ENCODE measurements at places on chromosomes 11 and 22. TPM values are rescaled to one million over a fixed set of nuclear protein-coding genes. Genes with fewer than 3 reads are reported as not detected.

DNA sequence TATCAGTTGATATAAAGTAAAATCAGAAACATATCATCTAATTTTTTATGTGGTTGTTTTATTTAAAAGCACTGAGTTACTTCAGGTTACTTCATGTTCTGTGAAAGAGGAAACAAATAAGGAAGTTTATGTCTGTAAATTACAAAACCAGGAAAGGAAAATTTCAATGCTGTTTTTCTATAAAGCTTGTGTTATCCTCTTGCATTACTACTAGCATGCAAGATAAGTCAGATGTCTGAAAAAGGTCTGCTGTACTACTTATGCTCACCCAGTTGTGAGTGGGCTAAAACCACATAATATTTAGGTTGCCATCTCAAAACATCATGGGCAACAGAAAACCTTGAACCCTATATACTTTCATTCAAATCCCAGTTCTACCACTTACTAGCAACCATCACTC, 121.5 kb downstream of the ATG16L2 start:
- H3K27me3 ChIP-seq: no peaks in the 10 kb centered on the region
- no peaks in the 10 kb centered on the region for H3K4me1 ChIP-seq
- no peaks in the 10 kb centered on the region for H3K36me3 ChIP-seq
- no peak overlapping the region for H3K27ac ChIP-seq

- no peak overlapping the region for H3K4me3 ChIP-seq
- peaks cover 49% of the 10 kb centered on the region for H3K4me1 ChIP-seq
- H3K27me3 ChIP-seq: no peaks in the 10 kb centered on the region
- DNase-seq: no peak
- H3K27ac ChIP-seq: no peak overlapping the region
Observed at GRCh38 chr11:9399466-9399865, 15.0 kb downstream of the IPO7 start.

DNA sequence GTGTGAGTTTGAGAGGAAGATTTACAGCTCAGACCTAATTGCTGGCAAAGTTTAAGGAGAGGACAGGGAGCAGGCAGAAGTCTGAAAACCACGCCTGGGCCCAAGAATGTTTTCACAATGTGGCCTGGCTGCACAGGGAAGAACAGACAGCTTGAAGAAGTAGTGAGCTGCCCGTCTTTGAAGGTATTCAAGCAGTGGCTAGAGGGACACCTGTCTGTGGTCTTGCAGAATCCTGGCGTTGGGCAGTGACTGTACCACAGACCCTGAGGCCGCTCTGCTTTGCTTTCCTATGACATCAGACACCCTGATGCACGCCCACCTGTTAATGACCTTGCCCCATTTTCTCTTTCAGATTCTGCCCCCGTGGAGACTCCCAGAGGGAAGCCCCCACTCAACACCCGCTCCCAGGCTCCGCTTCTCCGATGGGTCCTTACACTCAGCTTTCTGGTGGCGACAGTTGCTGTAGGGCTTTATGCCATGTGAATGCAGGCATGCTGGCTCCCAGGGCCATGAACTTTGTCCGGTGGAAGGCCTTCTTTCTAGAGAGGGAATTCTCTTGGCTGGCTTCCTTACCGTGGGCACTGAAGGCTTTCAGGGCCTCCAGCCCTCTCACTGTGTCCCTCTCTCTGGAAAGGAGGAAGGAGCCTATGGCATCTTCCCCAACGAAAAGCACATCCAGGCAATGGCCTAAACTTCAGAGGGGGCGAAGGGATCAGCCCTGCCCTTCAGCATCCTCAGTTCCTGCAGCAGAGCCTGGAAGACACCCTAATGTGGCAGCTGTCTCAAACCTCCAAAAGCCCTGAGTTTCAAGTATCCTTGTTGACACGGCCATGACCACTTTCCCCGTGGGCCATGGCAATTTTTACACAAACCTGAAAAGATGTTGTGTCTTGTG, 6.6 kb upstream of the MCM5 start:
- no peak overlapping the region for H3K4me3 ChIP-seq
- no peak for DNase-seq
- H3K27ac ChIP-seq: no peak overlapping the region
- no peaks in the 10 kb centered on the region for H3K27me3 ChIP-seq
- H3K4me1 ChIP-seq: no peaks in the 10 kb centered on the region

- H3K36me3 ChIP-seq: peaks cover 12% of the 10 kb centered on the region
- no peak overlapping the region for H3K27ac ChIP-seq
- no peak overlapping the region for H3K4me3 ChIP-seq
- DNase-seq: no peak
- no peaks in the 10 kb centered on the region for H3K27me3 ChIP-seq
- H3K4me1 ChIP-seq: peaks cover 20% of the 10 kb centered on the region
Observed at GRCh38 chr11:46445192-46445919, 53.8 kb upstream of the CHRM4 start.

DNA sequence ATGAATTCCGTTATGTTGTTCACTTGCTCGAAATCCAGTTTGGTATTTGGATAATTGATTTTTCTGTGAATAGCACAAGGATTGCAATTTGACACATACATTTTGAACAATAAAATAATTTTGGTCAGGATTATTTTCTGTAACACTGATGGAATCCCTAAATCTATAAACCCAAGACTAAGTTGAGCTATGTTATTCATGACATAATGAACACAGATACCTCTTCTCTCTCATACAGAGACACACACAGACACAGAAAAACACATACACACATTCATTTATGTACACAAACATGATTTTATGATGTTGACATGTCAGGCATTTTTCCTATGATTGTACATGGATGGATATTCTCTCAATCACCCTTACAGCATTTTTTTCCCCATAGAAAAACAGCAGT, at the start of gene OR4C5:
OR4C5 (minus strand) TSS at position 101 of the 400 bp plus-strand sequence; CDS start at position 101, 0 bp downstream.
- no peak for DNase-seq
- H3K27me3 ChIP-seq: no peaks in the 10 kb centered on the region
- H3K4me3 ChIP-seq: no peak within 1 kb of the TSS

GRCh38 chr11:13963169-13963948, 836 bp downstream of the SPON1 start:
- H3K4me3 ChIP-seq: peak overlapping the region; percentile 55
- peak overlapping the region; percentile 60 for H3K27ac ChIP-seq
- peaks cover 35% of the 10 kb centered on the region for H3K4me1 ChIP-seq
- H3K36me3 ChIP-seq: no peaks in the 10 kb centered on the region
- H3K27me3 ChIP-seq: peaks cover 14% of the 10 kb centered on the region
- DNase-seq: no peak

- no peaks in the 10 kb centered on the region for H3K36me3 ChIP-seq
- H3K27ac ChIP-seq: no peak overlapping the region
- peaks cover 89% of the 10 kb centered on the region for H3K4me1 ChIP-seq
Observed at GRCh38 chr11:68509066-68509465, 48.5 kb downstream of the PPP6R3 start.

Gene PYGM
- 18.4 TPM for total RNA-seq

GRCh38 chr11:87399341-87399740, 361.6 kb downstream of the TMEM135 start:
- no peaks in the 10 kb centered on the region for H3K27me3 ChIP-seq
- no peak for DNase-seq
- no peaks in the 10 kb centered on the region for H3K36me3 ChIP-seq
- H3K4me3 ChIP-seq: no peak overlapping the region

DNA sequence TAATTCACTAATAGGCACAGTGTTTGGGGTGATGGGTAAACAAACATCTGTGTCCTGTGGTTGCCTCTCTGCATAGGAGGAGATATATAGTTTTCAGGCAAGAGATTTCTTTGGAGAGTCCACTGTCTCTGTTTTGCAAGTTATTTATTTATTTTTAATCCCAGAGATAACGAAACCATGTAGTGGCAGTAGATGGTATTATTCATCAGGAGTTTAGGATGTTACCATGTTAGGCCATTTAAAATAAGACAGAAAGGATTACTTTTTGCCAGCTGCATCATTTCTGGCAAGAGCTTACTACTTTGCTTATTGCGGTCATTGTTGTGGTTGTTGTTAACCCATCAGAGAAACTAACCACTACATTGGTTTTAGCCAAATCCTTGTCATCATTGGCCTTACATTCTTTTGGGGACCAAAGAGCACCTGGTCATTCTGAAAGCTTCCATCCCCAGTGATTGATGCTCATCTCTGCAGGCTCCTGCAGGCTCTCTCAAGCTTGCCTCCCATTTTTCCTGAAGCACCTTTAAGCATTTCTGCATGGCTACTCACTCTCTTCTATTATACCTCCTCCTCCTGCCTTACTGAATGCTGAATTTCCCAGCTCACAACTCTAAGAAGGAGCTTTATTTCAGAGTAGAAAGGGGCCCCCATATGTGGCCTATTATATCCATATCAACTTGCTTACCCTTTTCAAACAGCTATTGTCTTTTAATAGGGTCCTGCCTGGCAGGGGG, 84.4 kb downstream of the CSTPP1 start:
- H3K27ac ChIP-seq: no peak overlapping the region
- no peaks in the 10 kb centered on the region for H3K36me3 ChIP-seq
- no peak overlapping the region for H3K4me3 ChIP-seq
- no peak for DNase-seq
- H3K4me1 ChIP-seq: no peaks in the 10 kb centered on the region

GRCh38 chr22:33099593-33099992, 41.4 kb upstream of the SYN3 start:
- H3K27ac ChIP-seq: no peak overlapping the region
- no peaks in the 10 kb centered on the region for H3K4me1 ChIP-seq
- DNase-seq: no peak
- no peak overlapping the region for H3K4me3 ChIP-seq
